Activated CD8-positive, alpha-beta memory T cell treated with anti-CD3 and anti-CD28 coated beads for 4 hours (primary cell): ENCODE measurements at places on chromosomes 3 and 15.

DNA sequence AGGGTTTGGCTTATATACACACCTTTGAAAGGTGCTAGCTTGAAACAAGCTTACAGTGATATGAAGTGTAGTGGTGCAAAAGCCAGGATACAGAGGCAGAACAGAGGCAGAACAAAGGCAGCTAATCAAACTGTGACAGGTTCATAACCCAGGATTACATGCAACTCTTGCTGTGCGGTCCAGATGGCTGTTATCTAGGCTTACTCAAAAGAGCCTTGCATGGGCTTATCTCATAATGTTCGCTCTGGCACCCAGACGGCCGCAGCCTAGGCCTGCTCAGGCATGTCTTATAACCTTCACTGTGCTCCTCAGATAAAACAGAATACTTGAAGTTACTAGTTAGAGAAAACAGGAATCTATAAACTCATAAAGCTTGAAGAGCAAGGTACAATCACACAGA is 22.8 kb upstream of the NOX5 start:
- DNase-seq, result no peak

GRCh38 chr3:110918963-110919362 is 152.7 kb upstream of the NECTIN3 start:
- DNase-seq, result no peak

- no peak for DNase-seq
These were observed 36.9 kb upstream of the SPRED1 start for GRCh38 chr15:38215707-38216106.

GRCh38 chr15:51155016-51155580 is 60.4 kb upstream of the TNFAIP8L3 start:
- DNase-seq, result no peak

DNA sequence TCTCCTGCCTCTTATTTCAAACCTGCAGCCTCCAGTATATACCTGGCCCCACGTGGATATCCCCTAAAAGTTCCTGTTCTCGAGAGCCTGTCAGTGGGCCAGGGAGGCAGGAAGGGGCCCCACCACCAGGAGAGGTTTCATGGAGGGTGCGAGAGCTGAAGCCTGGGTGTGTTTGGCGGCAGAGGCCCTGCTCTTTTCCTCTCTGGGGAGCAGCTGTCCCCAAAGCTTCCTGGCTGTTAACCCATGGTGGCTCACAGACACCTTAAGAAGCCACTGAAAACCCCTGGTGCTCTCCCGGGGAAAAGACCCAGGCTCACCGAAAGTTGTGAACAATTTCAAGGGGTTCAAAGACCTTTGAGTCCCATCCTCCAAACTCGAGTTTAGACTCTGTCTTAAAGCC is 1.1 kb downstream of the PRRT3 start:
- no peak for DNase-seq

- no peak for DNase-seq
These were observed 6.5 kb upstream of the P3H2 start for GRCh38 chr3:190127195-190127594.

DNA sequence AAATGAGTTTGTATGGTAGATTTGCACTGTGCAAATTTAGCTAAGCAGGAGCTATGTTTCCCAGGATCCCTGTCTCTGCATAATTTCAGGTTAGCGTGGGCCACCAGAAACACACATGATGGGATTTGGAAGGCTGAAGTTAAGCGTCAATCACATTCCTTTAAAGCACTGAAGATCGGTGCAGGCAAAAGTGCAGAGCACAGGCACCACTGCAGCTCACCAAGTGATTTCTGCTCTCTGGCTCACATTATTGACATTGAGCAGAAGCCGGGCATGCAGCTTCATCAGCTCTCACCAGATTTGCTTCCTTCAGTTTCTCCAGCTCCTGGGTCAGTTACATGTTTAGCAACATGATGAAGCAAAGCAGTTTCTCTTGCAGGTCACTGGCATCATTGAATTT is 256.4 kb upstream of the TGFBR2 start:
- DNase-seq, result no peak

DNA sequence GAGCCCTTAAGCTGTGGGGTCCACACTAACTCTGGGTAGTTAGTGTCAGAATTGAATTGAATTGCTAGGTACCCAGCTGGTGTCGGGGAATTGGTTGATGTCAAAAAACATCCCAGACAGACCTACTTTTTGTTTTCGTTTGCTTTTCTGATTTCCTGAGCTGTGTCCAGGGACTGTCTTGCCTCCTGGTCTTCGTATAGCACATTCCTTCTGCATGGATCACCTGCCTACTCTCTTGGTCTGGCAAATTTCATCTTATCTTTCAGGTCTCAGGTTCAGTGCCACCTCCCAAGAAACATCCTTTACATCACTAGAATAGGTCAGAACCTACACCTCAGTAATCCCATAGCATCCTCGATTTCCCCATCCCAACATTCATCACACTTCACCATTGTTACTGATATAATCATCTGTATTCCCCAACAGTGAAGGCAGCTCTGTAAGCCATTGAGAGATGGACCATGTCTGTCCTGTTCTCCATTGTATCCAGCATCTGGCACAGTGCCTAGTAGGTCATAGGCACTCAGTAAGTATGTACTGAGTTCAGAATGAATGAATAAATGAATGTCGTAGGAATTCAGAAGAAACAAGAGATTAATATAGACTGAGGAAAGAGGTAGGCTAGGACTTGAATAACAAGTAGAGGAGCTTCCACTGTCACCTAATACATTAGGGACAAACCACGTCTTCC is 81.2 kb downstream of the ANP32A start:
- no peak for DNase-seq

DNA sequence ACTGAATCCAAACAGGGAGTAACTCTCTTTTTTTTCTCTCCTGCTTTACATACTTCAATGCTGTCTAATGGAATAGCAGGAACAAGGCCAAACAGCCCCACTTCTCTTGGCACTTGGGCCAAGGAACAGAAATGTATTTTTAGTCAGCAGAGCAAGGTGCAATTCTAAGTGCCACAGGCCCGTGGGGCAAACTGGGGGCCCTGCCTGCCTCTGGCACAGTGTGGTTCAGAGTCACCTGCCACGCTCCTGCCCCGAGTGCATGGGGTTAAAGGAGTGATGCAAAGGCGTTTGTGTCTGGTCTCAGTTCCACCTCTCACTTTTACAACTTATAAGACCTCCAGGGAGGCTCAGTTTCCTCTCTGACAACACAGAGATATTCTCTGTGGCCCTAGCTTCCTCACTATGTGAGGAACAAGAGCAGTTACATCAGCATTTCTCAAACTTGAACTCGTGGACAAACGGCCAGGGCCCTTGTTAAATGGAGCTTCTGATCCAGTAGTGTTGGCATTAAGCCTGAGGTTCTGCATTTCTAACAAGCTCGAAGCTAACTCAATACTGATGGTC is 51.3 kb downstream of the LRIG1 start:
- no peak for DNase-seq

- no peak for DNase-seq
These were observed 57.3 kb upstream of the PPP2R3A start for GRCh38 chr3:135908225-135908624.

DNA sequence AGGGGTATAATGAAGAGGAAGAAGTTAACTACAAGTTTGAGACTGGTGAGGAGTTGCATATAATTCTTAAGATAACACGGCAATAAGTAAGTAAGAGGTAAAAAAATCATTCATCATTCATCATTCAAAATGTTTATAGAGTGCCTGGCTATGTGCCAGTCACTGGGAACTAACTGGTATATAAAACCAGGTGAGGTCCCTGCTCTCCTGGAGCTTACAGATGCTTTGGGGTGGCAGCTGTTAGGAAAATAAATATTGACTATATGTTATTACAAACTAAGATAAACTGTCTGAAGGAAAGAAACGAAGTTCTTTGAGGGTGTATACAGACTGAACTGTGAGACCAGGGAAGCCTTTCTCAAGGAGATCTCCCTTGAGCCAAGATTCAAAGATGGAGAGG is 2.9 kb downstream of the CASR start:
- DNase-seq, result no peak

GRCh38 chr3:36484386-36484785 is 104.1 kb downstream of the STAC start:
- no peak for DNase-seq

- DNase-seq, result peak; percentile 15
These were observed 802.6 kb upstream of the ALCAM start for GRCh38 chr3:104564045-104564643.

GRCh38 chr3:184003187-184003967 is 14.3 kb downstream of the ABCC5 start:
- DNase-seq, result no peak

DNA sequence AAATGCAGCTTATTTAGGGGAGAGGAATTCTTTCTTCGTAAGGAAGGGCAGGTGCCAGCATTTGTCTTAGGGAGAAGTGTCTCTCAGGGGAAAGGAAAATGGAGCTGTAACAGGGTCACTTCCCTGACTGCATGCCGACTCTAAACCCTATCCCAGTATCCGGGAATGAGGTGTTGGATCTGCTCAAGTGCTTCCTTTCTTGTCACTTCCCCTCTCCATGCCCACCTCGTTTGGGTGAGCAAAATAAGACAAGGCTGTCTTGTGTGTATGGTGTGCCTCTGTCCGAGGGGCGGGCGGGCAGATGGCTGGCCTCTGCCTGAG is 230.1 kb upstream of the TPM1 start:
- no peak for DNase-seq

DNA sequence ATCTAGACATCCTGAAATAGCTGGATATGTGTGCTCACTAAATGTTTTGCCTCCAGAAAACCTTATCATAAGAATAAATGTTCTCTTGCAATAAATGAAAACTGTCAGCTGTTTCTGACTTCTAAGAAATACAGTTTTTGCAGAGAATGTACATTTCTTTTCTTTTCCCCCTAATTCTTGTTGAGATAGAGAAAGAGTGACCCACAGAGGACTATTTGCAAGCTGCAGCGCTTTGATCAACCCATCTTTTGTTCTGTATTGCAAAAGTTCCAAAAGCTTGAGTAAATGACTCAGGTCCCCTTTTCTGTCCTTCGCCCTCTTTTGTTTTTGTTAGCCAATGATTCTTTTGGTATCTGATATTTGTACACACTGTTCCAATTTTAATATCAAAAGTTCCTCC is 141.9 kb downstream of the BBX start:
- DNase-seq, result no peak

- DNase-seq, result no peak
These were observed 32.8 kb downstream of the COPS2 start for GRCh38 chr15:49122541-49123062.

DNA sequence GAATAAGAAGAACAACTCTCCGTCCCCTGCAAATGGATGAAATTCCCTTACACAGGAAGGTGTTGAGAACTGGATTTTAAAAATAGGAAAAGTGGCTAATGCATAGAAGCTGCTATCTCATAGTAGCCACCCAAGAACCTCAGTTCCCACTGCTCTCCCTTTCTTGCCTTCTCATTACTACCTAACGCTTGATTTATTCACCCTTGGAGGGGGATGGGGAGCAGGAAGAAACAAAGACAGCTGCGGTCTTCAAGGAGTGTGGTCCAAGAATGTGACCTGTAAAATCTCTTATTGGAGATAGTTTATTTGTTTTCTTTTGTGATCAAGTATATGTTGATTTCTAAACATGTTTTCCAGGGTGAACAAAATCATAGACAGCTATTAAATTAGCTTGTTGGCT is 274.1 kb upstream of the CTNNB1 start:
- no peak for DNase-seq
